Fibroblast of upper back skin (primary cell): ENCODE measurements at places on chromosomes 1 and 21.
A peak's percentile ranks its signal among the peaks of the same experiment; 100 is the strongest.

GRCh38 chr1:244435562-244436205 lies 16.0 kb downstream of the ADSS2 start:
- peak; percentile 57 for DNase-seq

DNA sequence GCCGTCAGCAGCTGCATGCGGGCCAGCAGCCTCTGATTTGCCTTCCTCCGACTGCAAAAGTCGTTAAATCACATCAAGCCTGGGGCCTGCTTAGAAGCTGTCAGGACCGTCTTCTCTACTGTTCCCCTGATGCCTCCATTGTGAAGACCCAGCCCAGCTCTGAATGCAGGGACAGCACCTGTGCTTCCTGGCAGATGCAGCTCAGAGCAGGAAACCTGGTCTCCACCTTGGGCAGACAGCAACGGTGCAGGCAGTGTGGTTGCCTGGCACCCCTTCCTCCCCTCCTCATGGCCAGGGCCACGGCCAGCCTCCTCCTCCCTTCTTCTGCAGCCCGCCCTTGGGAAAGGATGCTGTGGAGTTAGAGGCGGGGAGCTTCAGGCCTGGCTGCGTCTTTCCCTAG lies 92.3 kb upstream of the COL6A1 start:
- DNase-seq, result no peak

DNA sequence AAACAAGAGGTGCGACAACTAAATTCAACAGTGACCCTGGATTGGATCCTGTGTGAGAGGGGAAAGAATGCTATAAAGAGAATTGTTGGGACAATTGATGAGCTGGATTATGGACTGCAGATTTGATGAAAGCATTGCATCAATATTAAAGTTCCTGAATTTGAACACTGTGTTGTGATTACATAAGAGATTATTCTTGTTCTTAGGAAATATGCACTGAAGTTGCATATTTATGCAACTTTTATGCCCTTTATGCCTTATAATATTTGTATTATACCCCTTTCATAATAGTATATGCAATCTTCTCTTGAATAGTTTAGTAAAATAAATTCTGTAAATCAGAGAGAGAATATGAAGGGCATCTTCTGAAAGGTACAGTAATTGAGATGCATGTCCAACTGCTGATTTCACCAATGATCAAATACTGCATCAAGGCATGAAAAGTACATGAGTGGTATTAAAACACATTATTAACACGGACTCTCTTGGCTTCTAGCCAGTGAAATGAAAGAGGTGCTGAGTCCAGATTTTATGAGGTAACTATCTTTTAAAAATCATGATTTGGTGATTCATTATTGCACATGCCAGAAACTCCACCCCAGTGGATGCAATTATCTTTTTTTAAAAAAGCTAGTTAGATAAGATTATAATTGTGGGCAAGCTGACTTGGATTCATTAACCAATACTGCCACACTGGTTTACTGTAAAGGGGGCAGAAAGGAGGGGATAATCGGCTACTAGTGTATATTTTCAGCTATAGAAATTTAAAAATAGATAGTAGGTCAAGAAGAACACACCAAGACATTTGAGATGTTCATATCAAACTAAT lies 19.9 kb upstream of the LPAR3 start:
- no peak for DNase-seq

DNA sequence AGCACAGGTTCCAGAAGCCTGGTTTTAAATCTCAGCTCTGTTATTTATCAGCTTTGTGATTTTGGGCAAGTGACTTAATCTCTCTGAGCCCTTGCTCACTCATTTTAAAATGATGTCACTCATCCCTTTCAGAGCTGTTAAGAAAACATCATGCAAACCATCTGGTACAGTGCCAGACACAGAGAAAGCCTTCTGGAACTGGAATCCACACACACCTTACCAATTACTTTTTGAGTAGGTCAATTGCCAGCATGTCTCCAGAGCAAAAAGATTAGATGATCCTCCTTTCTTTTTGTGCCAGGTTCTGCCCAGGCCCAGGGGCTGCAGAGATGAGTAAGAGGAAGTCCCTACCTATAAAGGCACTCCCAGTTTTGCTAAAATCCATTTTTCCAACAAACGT lies 61.3 kb downstream of the ROR1 start:
- peak; percentile 42 for DNase-seq

DNA sequence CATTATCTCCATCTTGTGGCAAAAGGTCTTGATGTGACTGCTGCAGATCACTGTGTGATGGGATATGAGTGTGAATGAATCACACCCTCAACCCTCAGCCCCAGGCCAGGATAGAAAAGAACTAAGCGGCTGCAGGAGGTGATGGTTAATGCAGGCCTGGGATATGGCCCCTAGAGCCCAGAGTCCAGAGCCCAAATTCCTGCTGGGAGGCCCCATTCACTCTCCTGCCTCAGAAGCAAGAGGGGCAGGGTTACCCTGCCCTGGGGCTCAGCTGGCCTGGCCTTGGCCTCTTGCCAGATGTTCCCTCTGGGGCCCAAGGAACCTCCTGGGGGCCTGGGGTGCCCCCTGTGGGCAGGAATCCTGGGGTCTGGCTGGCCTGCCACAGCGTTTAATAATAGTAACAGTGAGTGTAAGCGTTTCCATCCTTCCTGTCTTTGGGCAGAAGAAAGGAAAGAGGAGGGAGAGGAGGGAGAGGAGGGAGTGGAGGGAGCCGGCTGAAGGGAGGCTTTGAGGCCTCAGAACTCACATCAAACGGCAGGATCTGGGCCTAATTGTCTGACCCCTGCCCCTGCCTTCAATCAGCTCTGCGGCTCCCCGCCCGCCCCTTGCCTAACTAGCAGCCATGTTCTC lies 26.2 kb downstream of the DMAP1 start:
- peak; percentile 67 for DNase-seq

DNA sequence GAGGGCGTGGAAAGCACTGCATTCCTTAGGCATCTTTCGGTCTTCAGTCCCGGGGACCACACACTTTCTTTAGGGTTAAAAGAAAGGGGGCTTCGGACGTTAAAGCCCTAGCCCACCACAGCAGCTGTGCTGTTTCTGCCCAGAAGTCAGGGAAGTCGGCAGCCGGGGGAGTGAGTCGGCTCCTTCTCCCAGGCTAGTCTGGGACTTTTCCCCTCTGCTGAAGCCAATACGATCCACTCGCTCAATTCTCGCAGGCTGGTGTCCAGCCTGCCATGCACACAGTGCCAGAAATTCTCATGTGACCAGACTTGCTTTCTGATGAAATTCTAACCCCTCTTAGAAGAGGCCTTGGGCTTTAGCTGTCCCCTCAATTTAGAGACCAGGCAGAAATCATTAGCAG lies 67.7 kb downstream of the BCAR3 start:
- peak; percentile 61 for DNase-seq

DNA sequence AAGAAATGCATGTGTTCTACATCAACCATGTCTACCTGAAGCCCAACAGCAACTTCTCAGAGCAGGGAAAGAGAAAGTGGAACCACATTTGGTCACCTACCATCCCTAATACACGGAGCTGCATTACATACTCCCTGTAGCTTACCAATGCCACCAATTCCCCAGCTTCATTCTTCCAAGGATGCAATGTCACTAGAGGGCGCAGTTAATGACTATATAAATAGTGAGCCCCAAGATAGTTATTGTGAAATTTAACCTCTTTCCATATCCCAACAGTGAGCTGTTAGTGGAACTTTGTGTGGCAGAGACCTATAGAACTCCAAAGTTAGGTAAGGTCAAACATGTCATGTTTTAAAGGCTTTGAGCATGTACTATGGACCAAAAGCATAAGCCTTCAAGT lies 618.3 kb downstream of the SMYD3 start:
- peak; percentile 48 for DNase-seq

- DNase-seq, result no peak
Measured at GRCh38 chr1:52444463-52444862, 40.1 kb downstream of the PRPF38A start.

- DNase-seq, result no peak
Measured at GRCh38 chr1:20410503-20410902, 75.5 kb downstream of the CAMK2N1 start.

DNA sequence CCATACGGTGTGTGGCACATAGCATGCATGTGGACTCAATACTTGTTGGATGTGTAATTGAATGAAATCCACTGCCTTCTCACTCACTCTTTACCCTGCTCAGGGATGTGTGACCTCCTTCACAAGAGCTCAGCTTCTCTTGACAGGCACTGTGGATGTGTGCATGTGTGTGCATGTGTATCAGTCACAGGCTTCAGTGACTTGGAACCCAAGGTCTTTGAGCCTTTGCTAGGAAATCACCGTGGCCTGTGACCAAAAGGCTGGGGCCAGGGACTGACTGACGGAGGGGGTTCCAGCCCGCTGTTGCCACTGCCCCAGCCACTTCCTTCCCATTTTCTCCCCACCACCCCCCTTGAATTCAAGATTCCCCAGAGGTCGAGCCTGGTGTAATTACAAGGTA lies 144.4 kb upstream of the POU3F1 start:
- no peak for DNase-seq

DNA sequence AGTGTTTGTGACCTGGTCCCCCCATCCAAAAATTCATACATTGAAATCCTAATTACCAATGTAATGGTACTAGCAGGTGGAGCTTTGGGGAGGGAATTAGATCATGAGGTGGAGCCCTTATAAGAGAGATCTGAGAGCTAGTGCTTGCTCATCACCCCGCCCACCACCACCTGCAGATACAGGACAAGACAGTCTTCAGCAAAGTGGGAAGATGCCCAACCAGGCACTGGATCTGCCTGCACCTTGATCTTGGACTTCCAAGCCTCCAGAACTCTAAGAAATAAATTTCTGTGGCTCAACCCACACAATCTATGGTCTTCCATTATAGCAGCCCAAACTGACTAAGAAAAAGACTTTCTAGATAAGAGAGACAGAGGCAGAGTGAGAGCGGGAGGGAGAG lies 343.4 kb downstream of the LRRIQ3 start:
- DNase-seq, result no peak

DNA sequence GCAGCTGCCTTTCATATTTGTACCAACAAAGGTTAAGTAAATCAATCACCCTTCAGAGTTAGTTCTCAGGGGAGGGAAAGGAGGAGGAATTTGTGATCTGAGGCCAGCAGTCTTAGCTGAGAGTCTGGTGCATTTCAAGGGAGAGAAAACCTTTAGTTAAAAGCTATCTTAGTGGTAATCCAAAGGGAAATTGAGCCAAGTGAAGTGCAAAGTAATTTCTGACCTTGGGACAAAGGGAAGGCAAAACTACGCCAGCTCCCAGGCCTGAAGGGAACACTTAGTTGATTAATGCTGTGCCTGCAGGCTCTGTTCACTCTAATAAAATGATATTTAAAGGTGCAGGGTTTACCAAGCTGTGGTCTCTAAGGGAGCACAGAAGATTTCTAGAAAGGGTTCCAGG lies 23.1 kb upstream of the FMOD start:
- no peak for DNase-seq

- no peak for DNase-seq
Measured at GRCh38 chr1:220755309-220755708, 7.2 kb downstream of the MTARC2 start.

DNA sequence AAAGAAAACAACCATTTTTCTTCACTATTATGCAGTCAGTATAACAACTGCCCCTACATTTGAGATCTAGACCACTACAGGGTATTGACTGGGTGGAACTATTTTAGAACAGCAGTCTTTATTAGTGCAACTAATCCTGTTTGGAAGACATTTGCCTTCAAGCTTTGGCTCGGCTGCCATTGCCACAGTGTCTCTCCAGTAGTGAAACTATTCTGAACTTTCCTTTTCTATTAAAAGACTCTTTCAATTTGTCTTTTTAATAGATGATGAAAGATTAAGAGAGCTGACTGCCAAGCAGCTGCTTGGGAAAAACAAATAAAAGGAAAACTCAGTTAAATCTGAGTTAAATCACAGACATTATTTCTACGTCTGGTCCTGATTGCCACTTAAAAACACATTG lies 49.3 kb downstream of the LPGAT1 start:
- no peak for DNase-seq

- no peak for DNase-seq
Measured at GRCh38 chr21:38954588-38955004, 148.9 kb downstream of the ETS2 start.

GRCh38 chr1:229863651-229864545 lies 203.1 kb upstream of the GALNT2 start:
- DNase-seq, result no peak

DNA sequence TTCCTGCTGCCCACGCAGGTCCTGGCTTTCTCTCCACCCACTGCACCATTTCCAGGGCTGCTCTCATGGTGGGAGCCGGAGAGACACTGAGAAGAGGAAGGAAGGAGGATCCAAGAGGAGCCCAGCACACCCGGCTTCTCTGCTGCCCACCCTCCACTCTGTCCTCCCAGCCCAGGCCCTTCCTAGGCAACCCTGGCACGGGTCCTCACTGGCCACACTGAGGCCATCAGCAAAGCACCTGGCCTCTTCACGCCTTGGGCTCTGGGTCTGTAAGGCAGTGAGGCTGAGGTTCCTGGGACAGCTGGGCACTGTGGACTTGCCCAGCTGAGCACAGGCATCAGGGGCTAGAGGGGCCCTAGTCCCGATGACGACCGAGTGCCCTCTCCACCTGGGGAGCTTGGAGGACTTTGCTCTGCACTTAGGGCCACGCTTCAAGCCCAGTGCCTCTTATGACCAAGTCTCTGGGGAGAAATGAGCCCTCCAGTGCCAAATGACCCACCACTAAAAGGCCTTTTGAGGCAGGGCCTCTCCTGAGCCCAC lies 43.1 kb downstream of the PDE9A start:
- DNase-seq, result no peak
